Brain microvascular endothelial cell (primary cell): ENCODE measurements at places on chromosomes 12 and 14.
A peak's percentile ranks its signal among the peaks of the same experiment; 100 is the strongest.

DNA sequence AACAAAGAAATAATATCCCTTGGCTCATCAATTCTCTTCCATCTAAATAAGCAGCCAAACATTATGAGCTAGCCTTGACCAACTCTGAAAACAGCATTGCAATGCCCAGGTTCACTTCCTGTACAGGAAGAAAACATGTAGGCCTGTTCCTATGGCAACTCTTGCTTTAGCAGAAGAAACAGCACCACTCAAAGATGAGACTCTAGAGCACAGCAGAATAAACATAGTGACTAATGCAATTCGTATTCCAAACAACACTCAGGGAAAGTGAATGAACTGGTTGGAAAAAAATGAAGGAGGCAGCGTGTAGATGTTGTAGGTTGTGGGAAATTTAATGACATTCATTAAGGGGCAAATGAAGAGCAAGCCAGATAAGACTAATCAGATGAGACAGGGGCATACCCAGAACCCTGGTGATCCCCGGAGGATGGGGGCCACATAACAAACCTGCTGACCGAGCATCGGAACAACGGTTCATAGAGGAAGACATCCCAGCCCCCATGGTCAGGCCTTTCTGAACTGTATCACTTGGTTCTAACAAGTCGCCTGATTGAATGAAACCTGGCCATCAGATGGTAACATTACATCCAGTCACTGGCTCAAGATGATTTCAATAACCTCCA lies 9.0 kb downstream of the ARHGDIB start:
- peak; percentile 97 for DNase-seq

DNA sequence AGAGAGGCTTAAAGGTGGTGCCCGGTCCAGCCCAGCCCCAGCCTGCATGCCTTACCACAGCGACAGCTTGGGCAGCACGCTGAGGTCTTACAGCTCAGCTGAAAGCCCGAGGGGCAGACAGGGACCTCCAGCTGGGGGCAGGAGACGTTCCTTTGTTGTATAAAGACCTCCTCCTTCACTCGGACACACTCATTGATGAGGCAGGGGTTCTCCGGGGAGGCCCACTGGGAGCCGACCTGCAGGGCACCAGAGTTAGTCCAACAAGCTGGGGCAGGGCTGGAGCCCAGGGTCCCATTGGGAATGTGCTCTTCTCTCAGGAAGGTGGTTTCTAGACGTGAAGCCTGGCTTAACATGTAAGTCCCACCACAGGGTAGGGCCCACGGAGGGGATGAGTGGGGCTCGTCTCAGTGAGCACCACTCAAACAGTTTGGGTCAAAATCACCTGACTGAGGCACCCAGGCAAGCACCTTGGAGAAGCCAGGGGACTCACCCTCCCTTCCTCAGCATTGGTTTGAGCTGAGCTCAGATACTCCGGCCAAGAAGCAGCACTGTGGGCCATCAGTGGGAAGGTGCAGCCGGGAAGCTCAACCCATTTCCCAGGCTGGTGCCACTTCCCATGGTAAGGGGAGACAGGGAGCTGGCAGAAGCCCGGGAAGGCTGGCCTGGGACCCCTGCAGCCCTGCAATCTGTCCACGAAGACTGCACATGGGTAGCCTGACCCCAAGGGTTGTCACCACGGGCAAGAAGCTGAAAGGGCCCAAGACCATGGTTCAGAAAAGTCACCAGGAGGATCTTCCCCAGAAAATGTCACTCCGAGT lies 24.3 kb upstream of the ANO2 start:
- DNase-seq, result no peak

- DNase-seq, result no peak
Observed at GRCh38 chr14:63670692-63671091, 29.0 kb upstream of the WDR89 start.

GRCh38 chr12:25495331-25496097 lies 57.6 kb downstream of the LMNTD1 start:
- DNase-seq, result peak; percentile 83

DNA sequence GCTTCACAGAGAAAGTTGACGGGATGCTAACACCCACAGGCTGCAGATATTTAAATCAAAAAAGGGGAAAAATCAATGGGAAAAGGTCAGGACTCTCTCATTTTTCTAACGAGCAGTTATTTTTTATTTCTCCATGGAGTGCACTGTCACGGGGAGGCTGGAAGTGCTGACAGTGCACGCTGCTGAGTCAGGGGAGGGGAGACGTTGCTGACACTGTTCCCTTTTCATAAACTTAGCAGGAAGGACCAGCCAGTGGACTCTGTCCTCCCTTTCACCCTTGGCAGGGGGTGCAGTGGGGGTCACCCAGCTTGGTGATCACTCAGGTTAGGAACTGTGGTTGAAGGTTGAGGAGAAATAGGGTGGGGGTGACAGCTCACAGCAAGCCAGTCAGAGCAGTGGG lies 65.6 kb upstream of the FUT8 start:
- DNase-seq, result peak; percentile 22

GRCh38 chr14:102225386-102225785 lies 79.6 kb downstream of the MOK start:
- no peak for DNase-seq

DNA sequence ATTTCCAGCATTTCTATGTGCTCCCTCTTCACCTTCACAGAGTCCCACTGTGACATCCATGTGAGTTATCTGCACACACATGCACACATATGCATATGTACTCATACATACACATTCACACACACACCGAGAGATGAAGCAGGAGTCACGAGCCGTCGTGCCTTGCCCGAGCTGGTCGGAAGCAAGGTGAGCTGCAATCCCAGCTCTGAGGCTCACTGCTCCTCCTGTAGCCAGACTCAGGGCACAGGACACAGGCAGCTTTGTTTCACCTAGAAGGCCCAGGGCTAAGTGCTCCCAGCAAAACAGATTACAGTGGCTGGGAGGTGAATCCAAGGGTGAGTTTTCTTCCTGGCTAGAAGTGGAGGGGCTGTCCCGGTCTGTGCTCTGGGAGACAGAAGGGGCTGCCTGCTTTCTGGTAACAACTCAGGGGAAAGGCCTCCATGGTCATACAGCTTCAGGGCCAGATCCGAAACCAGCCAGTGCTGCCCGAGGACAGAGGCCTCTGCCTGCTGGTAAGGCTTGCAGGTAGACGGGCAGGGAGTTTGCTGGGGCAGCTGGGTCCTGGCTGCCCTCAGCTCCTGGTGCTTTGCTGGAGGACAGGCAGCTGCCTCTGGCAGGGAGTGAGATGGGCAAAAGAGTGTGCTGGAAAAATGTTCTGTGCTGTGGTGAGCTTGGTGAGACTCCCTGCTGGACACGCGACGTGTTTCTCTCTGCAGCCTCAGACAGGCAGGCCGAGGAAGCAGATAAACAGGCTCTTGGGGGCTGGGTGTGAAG lies 123.7 kb downstream of the CRACR2A start:
- DNase-seq, result no peak

GRCh38 chr12:62977883-62978282 lies 42.9 kb upstream of the PPM1H start:
- no peak for DNase-seq

- DNase-seq, result no peak
Observed at GRCh38 chr14:50998612-50999011, 54.3 kb upstream of the PYGL start.

DNA sequence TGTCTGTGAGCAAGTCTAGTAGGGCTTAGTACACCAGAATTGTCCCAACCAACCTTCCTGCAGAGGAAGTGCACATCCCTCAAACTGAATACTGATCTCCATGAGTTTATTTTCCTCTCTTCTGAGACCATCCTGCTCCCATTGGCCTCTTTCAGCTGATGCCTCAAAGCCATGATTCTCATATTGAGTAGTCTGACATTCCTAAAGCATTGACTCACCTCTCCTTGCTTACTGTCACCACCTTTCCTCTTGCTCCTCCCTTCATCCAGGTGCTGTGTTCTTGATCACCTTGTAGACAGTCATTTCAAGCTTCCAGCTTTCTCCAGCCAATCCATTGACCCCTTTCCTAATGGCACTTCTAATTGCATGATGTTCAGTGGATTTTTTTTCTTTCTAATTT lies 583.7 kb upstream of the USP15 start:
- DNase-seq, result no peak

GRCh38 chr12:64028541-64028940 lies 184.0 kb downstream of the SRGAP1 start:
- DNase-seq, result no peak

GRCh38 chr14:24177041-24177825 lies 5.4 kb downstream of the REC8 start:
- no peak for DNase-seq

DNA sequence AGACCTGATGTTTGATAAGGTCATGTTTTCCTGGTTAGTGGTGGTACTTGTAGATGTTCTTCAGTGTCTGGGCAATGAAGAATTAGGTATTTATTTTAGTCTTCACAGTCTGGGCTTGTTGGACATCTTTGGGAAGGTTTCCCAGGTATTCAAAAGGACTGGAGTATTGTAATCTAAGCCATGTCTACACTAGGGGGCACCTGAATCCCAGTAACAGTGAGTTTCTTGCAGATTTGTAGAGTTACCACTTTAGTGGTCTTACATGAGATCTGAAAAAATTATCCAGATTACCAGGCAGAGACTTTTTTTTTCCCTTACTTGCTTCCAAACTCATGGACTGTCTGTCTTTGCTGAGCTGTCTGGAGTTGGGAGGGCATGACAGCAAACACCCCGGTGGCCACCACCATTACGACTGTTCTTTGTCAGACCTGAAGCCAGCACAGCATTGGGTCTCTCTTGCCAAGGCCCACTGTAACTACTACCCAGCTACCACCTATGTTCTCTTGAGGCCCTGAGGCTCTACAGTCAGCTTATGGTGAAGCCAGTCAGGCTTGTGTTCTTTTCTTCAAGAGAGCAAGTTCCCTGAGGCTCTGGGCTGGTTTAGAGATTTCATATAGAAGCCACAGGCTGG lies 820.7 kb upstream of the FBXO33 start:
- no peak for DNase-seq

- DNase-seq, result no peak
Observed at GRCh38 chr12:97022536-97023230, 115.6 kb downstream of the NEDD1 start.

GRCh38 chr12:88325076-88325815 lies 183.1 kb downstream of the TMTC3 start:
- DNase-seq, result peak; percentile 88

DNA sequence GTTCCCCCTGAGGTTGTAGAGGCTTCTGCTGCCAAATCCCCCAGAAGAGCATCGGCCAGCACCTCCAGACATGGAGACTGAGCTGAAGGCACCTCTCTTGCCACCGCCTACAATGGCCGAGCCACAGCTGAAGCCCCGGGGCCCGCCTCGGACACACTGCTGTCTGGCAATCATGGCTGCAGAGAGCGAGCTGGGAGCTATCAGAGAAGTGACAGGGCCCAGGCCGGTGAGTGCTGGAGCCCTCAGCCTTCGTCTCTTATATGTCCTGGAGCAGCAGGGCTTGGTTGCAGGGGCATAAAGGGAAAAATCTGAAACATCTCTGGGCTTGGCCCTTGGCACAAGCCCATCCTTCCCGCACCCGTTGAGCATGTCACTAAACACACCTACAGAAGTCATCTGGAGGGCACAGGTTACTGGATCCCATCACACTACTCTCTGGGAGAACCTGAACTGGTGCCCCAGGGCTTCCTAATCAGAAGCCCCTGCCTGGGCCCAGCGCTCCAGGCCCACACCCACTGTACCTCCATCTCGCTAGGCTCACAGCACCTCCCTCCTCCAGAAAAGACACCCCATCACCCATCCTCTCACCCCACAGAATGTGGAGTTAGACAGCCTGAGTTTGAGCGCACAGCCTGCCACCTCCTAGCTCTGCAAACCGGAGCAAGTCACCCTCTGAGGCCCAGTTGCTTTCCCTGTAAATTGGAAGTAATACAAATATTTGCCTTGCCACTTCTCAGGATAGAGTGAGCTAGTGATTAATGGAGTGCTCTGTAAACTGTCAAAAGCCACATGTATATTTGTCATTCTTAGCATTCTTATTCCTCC lies at the start of gene KRT4:
KRT4 (minus strand) TSS at position 232 of the 825 bp plus-strand sequence; CDS start at position 174, 58 bp downstream.
- no peak for DNase-seq

- DNase-seq, result no peak
Observed at GRCh38 chr12:76871082-76871481, 7.7 kb downstream of the CSRP2 start.

DNA sequence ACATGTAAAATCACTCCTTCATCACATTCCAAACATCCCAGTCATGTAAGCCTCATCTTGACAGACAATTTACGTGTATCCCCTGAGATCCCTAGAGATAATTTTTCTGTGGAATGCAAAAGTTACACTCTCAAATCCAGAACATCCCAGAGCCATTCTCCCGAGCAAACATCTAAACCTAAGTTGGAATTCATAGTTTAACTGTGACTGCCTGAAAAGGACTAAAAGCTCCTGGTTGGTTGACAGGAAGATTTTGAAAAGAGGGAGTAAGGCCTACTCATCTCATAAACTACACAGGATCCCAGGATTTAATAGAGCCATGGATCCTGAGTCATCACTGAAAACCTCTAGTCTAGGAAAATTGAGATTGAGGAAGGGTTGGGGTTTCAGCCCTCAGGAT lies 123.6 kb downstream of the SCN8A start:
- no peak for DNase-seq

GRCh38 chr12:123233505-123234308 lies 471 bp downstream of the MTRFR start:
- no peak for DNase-seq

DNA sequence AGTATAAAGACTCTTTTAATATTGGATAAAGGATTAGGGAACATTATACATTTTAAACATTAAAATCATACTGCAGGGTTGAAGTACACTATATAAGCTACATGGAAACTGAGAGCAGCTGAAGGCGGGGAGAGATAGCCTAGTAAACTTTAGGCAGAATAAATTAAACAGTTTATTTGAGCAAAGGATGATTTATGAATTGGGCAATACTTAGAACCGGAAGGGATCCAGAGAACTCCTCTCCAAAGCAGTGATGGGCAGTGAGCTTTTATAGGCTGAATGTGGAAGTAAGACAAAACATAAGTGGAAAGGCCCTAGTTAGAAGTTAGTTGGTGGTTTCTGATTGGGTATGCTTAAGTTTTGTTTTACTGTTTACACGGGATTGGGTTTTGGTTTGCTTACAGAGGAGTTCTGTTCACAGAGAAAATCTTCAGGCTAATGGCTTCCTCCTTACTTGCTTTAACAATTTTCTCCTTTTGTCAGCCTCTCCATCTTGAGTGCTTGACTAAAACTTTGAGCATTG lies 18.9 kb downstream of the LEMD3 start:
- DNase-seq, result no peak

- DNase-seq, result no peak
Observed at GRCh38 chr12:60577607-60578006, 981.8 kb downstream of the SLC16A7 start.

GRCh38 chr12:112822056-112822455 lies 30.5 kb downstream of the RPH3A start:
- DNase-seq, result no peak
